ENCODE measurements at places on chromosomes 4 and X. TPM values are rescaled to one million over a fixed set of nuclear protein-coding genes. Genes with fewer than 3 reads are reported as not detected.

GRCh38 chr4:531076-531475 is 32.1 kb downstream of the PIGG start:
- DNase-seq: no peak

- peak; percentile 59 for DNase-seq
Observed at GRCh38 chrX:10109695-10110094, 47.1 kb upstream of the CLCN4 start.

- no peak for DNase-seq
Observed at GRCh38 chr4:83125738-83126141, 11.2 kb upstream of the PLAC8 start.

DNA sequence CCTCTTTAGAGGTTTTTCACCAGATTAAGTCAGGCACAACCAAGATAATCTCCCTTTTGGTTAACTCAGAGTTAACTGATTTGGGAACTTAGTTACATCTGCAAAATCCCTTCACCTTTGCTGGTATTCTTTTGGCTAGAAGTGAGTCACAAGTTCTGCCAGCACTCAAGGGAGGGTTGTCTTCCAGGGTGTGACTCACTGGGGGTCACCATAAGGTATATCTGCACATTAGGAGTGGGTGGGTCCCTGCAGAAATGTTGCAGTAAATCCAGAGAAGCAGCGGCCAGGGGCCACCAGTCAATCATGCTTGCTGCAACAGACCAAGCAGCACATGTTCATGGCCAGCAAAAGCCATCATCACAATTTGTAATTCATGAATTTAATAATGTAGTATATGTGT is 59.8 kb upstream of the MAML3 start:
- DNase-seq: no peak

DNA sequence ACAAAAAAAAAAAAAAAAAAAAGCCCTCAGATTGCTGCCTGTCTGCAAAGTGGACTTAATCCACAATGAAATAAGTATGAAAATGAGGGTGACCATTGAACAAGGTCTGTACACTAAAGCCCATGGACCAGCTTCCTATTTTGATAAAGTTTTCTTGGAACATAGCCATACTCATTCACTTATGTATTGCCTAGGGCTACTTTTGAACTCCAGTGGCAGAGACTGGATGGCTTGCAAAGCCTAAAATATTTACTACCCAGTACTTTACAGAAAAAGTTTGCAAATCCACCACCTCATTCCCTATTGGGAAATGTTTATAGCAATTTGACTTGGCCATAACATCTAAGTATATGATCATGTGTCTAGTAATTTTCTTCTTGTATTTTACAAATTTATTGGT is 481.7 kb downstream of the NAF1 start:
- no peak for DNase-seq

HTN3 gene
- total RNA-seq: not detected

Data from heart right ventricle (tissue), 16 donors.